ENCODE measurements at places on chromosomes 6 and 20. TPM values are rescaled to one million over a fixed set of nuclear protein-coding genes. Genes with fewer than 3 reads are reported as not detected.

- DNase-seq, result no peak
- H3K27ac ChIP-seq, result no peak overlapping the region
- H3K27me3 ChIP-seq, result no peaks in the 10 kb centered on the region
- H3K4me1 ChIP-seq, result peaks cover 29% of the 10 kb centered on the region
Measured at GRCh38 chr20:46126440-46127056, 8.4 kb downstream of the CD40 start.

GRCh38 chr6:168834042-168834587 lies 393.1 kb downstream of the SMOC2 start:
- no peaks in the 10 kb centered on the region for H3K27me3 ChIP-seq
- H3K4me3 ChIP-seq, result no peak overlapping the region
- no peak for DNase-seq
- H3K4me1 ChIP-seq, result no peaks in the 10 kb centered on the region
- no peak overlapping the region for H3K27ac ChIP-seq

DNA sequence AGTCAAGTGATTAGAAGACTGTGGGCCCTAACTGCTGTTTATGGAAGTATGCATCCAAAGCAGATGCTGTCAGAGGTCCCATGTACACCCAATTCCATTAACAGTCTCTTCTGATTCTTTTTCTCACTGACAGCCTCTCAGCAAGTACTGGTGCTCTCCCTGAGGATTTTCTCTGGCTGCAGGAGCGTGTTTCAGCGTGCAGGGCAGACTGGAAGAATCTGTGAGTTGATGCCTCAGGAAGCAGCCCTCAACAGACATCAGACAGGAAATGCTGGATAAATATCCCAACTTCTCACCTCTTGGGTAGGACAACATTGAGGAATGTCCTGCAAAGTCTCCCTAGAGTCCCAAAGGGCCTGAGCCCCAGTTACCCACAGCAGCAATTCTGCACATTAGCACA lies 40.8 kb downstream of the ANKEF1 start:
- peaks cover 5% of the 10 kb centered on the region for H3K27me3 ChIP-seq
- H3K27ac ChIP-seq, result no peak overlapping the region
- H3K36me3 ChIP-seq, result no peaks in the 10 kb centered on the region
- H3K4me3 ChIP-seq, result no peak overlapping the region
- no peaks in the 10 kb centered on the region for H3K4me1 ChIP-seq
- DNase-seq, result no peak

The NEDD9 gene
- total RNA-seq, result 50.9 TPM

The C20orf144 gene
- 0.27 TPM for total RNA-seq

All from B cell (primary cell).